ENCODE measurements at places on chromosomes 5 and 9.

GRCh38 chr9:124496075-124496449 lies 11.1 kb downstream of the NR5A1 start:
- no peak for DNase-seq

DNA sequence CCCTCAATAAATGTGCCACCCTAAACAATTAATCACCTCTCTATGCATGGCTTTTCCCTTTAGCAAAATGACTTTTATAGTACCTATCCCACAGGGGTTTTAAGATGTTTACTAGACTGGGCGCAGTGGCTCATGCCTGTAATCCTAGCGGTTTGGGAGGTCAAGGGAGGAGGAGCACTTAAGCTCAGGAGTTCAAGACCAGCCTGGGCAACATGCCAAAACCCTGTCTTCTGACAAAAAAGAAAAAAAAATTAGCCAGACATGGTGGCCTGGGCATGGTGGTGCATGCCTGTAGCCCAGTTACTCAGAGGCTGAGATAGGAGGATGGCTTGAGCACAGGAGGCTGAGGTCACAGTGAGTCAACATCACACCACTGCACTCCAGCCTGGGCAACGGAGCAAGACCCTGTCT lies 13.5 kb downstream of the SH3TC2 start:
- no peak for DNase-seq

DNA sequence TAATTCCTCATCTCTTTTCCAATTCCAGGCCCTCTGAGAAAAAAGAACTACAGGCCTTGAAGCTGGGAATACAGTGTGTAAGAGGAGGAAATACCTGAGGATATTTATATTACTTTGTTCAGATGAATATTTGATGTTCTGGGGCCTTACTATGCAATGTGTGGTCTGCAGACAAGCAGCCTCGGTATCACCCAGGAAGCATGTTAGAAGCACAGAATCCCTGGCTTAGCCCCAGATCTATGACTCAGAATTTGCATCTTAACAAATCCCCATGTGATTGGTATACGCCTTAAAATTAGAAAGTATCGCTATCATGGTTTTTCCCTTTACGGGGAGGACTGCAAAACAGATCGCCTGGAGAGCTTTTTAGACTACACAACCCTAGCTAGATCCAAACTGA lies 121.0 kb downstream of the JAKMIP2 start:
- DNase-seq, result no peak

- DNase-seq, result no peak
Observed at GRCh38 chr5:93874491-93874890, 133.1 kb upstream of the POU5F2 start.

- DNase-seq, result no peak
Observed at GRCh38 chr9:128372188-128372641, 1.0 kb downstream of the URM1 start.
